CD4-positive, alpha-beta T cell treated with Interleukin-12 subunit alpha and Interleukin-12 subunit beta, for 1 hour (primary cell): ENCODE measurements at places on chromosomes 16 and 17.

DNA sequence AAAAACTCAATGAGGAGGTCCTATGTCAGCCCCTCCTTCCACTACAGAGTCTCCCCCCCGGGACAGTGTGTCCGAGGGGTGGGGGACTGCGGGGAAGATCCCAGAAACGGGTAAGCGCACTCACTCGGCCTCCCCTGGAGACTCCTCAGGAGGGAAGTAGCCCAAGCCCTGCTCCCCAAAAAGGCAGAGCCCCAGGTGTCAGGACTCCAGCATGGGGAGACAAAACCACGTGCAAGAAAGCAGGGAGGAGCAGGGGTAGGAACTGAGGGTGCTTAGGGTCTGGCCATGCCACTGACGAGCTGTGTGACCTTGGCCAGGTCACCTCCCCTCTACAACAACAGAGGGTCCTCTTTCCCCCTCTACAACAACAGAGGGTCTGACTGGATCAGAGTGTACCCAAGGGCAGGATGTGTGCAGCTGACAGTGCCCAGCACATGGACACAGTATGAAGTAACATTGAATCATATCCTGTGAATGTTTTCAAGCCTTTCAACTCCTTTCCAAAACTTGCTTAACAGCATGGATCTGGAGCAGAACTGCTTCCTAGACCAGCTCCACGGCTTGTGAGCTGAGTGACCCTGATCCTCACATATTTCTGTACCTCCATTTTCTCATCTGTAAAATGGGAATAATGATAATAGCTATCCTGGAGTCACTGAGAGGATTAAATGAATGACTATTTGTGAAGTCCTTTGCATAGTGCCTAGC is 2.1 kb upstream of the NAGS start:
- DNase-seq = no peak

DNA sequence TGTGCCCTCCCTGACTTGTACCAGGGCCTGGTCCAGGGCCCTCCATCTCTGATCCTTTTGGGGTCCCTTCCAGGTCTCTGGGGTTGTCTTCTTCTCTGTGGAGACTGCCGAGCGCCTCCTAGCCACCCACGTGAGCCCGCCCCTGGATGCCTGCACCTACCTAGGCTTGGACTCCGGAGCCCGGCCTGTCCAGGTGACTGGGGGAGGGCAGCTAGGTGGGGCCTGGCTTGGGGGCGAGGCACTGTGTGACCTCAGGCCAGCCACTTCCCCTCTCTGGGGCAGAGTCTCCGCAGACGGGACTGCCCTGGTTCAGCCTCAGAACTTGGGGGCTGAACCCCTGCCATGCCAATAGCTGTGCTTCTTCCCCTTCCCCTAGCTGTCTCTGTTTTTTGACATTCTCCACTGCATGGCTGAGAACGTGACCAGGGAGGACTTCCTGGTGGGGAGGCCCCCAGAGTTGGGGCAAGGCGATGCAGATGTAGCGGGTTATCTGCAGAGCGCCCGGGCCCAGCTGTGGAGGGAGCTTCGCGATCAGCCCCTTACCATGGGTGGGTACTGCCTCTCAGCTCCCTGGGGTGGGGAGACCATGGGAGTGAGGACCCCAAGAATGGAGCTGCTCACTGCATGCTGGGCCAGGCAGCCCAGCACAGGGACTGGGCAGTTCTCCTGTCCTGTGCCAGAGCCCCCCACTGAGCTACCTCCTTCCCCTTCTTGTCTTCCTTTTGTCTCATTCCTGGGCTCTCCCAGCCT is 14.6 kb downstream of the FCSK start:
- DNase-seq = no peak

DNA sequence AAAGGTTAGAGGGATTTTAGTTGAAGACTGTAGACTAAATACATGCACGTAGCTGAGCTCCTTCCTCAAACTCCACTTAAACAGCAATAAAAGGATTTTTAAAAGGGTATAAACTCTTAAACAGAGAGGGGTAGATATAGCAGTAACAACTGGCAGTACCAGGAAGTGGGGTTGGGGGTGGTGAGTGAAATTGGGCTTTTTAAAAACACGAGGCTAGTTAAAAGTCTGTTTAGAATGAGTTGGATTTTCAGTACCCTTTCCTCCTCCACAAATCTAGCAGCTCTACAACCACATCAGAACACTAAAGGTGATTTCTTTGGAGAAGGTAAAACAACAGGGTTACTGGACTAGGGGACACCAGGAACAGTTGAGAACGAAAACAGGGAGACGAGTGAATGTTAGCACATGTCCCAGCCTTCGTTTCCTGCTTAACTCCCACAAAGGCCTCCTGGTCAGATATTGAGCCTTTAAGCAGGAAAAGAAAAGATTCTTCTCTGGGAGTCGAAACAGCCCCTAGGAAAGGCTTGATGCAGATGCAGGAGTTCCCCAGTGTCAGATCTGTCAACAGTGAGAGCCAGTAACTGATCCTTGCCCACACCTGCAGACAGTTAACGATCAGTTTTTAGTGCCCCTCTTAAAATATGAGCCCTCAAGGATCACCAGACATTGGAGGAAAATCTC is 13.8 kb downstream of the NETO2 start:
- no peak for DNase-seq

DNA sequence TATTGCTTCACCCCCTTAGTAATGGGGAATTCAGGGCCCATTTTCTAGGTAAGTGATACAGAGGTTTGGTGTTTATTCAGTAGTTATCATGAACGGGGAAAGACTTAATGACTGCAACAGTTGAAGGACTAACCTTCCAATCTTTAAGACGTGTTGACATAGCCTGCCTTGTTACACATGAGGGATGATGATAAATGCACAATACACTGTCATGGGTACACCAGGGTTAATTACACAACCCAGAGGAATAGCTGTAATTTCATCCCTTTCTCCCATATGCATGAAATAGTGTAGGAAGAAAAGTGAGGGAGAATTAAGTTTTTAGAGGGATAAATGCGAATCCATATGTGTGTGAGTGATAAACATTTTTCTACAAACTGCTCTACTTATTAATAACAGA is 10.7 kb downstream of the MYH4 start:
- no peak for DNase-seq

DNA sequence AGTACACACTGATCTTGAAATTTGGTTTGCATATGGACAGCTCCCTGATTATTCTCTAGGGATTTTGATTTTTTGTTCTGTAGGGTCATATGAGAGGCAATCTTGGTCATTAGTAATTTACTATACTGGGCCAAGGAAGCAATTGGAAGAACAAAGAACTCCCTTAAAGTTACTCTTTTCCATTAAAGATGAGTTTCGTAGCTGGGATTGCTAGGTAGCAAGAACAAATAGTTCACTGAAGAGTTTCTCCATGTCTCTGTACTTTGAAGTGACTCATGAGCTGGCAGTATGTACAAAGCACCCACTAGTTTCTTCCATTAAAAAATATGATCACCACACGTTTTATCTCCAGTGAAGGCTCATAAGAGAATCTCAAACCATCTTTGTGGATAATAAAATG is 6.2 kb upstream of the BCAS3 start:
- DNase-seq = no peak

DNA sequence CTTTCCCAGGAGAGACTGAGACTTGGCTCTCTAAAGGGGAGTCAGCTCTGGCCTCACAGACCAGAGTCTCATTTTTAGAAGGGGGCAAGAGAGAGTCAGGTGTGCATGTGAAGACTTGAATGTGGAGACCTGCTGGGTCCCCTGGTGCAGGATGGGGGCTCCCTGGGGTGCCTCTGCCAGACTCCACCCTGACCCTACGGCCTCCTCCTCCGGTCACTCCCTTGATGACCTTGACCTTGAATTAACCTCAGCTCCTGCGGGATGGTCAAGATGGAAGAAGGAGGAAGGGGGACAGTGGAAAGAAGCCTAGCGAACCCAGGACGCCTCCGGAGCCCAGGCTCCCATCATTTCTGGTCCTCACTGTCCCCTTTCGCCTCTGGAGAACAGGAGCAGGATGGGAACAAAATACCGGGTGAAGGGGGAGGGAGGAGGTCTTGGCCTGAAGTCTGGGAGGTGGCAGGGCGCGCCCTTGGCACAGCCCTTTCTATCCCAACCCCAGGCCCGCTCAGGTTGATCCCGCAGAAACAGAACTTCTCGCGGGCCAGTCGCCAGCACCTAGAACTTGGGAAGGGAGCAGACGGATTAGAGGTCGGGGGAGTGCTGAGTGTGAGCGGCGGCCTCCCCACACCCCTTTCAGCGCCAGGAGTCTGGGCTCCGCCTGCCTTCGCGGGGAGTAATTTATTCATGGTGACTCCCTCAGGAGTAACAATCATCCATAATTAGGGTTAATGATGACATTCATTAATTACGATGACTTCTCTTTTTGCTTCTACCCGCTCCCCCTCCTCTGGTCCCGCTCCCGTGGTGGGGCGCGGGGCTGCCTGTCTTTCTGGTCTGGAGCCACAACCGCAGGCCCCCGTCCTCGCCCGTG is 1.6 kb downstream of the STAC2 start:
- DNase-seq = no peak

DNA sequence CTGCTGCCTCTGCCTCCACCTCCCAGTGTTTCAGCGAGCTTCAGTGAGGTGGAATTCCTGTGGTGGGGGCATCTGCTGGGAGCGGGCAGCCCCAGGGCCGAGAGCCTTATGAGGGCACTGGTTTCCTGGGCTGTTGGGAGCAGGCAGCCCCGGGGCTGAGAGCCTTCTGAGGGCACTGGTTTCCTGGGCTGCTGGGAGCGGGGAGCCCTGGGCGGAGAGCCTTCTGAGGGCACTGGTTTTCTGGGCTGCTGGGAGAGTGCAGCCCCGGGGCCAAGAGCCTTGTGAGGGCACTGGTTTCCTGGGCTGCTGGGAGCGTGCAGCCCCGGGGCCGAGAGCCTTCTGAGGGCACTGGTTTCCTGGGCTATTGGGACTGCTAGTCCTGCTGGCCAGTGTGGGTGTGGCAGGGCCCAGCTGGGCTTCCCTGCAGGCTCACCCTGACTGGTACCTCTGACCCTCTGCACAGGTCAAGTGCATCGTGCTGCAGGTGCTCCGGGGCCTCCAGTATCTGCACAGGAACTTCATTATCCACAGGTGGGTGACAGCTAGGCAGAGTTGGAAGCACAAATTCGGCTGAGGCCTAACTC is 5.6 kb downstream of the CDK10 start:
- DNase-seq = no peak

DNA sequence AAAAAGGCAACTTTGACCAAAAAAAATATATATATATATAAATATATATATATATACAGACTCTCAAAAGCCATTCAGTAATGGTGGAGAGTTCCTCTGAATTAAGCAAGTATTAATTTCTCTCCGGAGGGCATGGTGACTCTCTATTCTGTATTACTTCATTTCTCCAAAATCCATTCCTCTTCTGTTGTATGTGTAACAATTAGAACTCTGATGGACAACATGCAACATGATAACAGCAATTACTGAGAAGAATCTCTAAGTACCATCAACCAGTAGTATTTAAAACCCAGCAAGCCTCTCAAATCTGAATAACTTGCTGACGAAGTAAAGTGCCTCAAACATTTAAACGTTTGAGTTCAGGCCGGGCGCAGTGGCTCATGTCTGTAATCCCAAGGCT is 2.3 kb downstream of the GRB2 start:
- DNase-seq = no peak

DNA sequence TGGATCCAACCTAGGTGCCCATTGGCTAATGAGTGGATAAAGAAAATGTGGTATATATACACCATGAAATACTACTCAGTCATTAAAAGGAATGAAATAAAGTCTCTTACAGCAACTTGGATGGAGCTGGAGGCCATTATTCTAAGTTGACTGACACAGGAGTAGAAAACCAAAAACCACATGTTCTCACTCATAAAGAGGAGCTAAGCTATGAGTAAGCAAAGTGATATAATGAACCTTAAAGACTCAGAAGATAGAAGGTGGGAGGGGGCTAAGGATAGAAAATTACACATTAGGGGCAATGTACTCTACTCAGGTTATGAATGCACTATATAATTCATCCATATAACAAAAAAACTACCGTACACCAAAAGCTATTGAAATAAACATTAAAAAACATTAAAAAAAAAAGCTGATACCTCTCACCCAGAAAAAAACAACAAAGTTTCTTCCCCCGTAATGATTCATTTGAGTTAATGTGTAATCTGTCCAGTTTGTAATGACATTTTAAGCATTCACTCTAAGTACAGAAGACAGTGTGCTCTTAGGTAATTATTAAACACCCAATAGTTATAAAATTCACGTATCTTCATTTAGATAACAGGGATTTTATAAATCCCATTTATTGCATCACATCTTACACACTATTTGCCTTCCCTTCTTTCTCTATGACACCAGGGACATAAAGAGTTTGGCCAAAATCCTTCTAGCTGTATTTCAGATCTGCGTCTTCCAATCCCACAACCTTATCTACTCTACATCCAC is 941.5 kb downstream of the CDH11 start:
- DNase-seq = no peak

GRCh38 chr16:84323606-84324005 is 28.9 kb downstream of the WFDC1 start:
- no peak for DNase-seq

DNA sequence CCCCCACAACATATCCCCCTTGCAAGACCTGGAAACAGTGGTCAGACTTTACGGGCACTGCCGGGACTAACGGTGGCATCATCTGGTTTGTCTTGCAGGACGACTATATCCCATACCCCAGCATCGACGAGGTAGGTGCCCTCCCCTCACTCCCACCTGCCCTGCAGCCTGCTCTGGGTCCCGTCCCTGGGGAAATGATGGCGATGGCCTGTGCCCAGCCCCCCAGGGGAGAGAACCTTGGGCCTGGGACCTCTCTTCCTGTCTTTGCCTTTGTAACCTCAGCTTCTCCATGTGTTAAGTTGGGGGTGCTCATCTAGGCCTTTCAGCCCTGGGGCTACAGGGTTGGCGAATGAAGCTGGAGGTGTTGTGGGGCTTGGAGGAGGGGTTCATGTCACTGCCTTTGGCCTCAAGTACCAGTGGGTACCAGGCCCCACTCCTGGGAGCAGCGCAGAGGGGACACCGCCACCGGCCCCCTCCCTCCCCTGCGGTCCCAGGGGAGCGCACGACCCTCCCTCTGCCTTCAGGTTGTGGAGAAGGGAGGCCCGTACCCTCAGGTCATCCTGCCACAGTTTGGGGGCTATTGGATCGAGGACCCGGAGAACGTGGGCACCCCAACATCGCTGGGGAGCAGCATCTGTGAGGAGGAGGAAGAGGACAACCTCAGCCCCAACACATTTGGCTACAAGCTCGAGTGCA is 99.9 kb downstream of the OR1D5 start:
- DNase-seq = no peak

GRCh38 chr16:20073203-20074098 is at the start of gene GPR139:
GPR139 (minus strand) TSS chr16:20073890; CDS start chr16:20073616, 274 bp downstream.
- no peak for DNase-seq

- no peak for DNase-seq
Measured at GRCh38 chr16:54806881-54807360, 123.7 kb upstream of the IRX5 start.

GRCh38 chr16:14496786-14497185 is 133.3 kb downstream of the PARN start:
- no peak for DNase-seq

- no peak for DNase-seq
Measured at GRCh38 chr16:28596115-28596630, 677 bp downstream of the SULT1A2 start.

DNA sequence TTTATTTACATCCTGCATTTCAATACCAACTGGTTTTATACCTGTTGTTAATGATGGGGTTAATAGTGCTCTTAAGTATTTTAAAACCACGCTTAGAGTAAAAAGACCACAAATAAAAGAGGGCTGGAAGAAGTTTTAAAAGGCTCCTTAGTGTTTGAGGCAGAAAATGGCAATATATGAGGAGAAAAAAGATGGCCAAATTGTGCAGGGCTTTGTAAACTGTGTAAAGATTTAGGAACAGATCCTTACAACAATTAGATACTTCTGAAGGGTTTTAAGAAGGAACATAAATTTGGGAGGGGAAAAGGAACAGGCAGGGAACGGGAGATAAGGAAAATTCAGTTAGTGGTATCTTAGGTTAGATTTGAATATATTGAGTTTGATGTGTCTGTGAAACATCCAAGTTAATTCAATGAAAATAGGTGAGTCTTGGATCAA is 12.7 kb downstream of the CDC27 start:
- no peak for DNase-seq
